ENCODE measurements at places on chromosomes 2 and 18.

DNA sequence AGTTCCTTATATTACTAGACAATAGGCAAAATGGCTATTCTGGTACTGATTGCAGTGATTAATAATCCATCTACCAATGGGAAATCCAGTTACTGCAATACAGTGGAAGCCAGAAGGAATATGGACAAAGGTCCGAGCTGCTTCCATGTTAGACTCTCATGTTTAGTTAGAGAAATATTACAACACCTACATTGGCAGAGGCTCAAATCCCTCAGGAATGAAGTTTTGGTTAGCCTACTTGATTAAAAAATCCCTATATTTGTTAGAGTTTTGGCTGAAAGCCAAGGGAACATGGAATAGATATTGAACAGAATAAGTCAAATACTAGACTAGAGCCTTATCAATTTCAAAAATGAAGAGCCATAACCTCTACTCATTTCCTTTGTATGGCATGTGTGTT is 48.5 kb downstream of the ARL6IP6 start:
- no peak for DNase-seq

DNA sequence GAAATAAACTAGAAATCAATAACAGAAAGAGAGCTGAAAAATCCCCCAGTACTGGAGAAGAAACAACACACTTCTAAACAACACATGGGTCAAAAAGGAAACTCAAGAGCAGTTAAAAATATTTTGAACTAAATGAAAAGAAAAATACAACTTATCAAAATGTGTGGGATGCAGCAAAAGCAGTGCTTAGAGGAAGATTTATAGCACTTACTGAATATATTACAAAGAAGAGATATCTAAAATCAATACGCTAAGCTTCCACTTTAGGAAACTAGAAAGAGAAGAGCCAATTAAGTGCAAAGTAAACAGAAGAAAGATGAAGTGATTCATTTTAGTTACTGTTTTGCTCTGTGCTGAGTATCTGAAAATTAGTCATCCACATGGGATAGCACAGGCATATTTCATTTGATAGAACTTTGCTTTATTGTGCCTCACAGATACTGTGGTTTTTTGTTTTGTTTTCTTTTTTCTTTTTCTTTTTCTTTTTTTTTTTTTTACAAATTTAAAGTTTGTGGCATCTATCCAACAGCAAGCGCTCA is 17.0 kb downstream of the TGFA start:
- no peak for DNase-seq

DNA sequence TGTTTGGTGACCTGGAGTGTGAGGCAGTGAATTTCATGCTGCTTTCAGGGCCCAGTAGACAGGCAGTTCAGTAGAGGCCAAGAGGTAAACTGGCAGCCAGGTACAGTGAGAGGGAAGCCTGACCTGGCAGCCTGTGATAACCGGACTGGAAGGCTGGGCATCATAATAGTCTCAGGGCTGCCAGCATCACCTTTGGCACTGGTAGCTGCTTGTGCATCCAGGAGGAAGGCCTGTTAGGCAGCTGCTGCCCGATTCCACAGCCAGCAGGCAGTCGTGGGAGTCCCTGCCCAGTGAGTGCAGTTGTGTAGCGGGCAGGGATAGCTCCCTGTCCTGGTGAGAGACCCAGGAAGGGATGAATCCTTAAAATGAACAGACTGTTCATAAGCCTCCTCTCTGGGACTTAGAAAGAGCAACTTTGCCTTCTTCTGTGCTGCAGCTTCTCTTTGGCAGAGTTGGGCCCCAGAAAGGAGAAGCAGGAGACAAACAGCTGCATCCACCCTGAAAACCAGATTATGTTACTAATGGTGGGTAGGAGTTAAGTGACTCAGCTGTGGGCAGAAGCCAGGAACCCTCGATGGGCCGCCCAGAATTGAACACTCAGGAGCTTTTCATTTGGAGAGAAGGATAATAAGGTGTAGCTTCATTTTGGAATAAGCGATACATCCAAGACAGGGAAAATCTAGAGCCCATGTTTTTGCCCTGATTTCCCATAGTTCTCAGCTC is 8.1 kb upstream of the GPBAR1 start:
- no peak for DNase-seq

- DNase-seq, result no peak
These were observed 159.6 kb upstream of the SMAD2 start for GRCh38 chr18:48090021-48090420.

- DNase-seq, result no peak
These were observed 39.4 kb upstream of the TPO start for GRCh38 chr2:1373830-1374229.

DNA sequence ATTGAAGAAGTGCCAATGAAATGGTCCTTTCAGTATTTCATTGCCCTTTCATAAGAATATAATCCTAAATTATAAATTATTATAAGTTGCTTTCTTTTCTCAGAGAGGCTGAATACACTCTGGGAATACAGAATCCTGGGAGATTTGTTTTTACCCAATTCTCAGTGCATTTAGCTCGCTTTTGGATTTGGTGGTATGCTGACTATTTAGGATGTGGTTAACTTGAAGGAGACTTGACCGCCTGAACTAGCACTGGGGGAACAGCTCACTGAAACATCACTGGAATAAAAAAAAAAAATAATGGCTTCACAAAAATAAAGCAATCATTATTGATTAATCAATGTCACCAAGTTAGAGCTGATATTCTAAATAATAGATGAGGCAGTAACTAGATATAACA is 10.2 kb downstream of the TNFAIP6 start:
- no peak for DNase-seq

DNA sequence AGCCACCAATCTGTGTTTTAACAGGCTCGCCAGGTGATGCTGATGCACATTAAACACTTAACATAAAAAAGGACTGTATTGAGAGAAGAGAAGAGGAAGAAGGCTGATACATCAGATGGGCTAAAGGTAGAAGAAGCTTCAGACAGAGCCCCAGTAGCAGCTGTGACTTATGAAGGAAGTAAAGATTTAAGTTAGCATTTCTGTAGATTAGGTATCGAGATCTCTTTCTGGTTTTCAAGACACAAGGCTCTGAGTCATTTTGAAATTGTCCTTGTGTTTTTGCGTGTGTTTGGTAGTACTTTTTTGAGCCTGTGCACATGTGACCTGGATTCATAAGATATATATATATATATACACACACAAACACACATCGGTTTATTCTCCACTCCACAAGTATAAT is 40.6 kb upstream of the GCFC2 start:
- no peak for DNase-seq

DNA sequence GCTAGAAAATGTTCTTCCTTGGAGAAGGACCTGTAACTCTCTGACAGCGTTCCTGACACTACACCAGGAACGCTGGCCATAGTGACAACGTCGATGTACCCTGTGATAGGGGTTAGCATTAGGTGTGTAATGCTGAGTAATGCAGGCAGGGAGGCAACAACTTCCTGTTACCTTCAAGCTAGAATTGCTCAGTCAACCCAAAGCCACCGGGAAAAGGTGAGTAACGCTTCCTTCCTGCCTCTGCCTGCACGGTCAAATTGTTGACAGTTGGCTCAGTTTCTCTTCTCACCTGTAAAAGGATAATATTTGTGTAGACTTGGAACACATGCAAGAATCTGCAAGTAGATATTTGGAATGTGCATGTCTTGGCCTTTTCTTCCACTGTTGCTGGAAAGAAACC is 12.7 kb downstream of the FAM110C start:
- DNase-seq, result peak; percentile 26

DNA sequence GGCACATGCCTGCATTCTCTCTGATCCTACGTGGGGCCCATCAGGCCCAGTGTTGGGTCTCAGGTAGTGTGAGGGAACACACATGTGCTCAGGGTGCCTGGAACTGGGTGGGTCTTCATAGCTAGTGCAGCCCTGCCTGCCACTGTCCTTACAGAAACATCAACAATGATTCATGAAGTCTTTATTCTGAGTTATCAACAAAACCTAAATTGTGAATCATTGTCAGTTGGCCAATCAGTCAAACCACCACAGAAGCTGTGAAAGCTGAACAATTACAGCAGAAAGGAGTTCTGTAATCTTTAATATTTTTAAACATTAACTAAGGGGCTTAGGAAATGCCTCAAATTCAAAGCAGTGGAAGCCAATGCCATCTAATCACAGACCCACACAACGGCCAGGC is 82.8 kb upstream of the ZNF521 start:
- DNase-seq, result peak; percentile 31

DNA sequence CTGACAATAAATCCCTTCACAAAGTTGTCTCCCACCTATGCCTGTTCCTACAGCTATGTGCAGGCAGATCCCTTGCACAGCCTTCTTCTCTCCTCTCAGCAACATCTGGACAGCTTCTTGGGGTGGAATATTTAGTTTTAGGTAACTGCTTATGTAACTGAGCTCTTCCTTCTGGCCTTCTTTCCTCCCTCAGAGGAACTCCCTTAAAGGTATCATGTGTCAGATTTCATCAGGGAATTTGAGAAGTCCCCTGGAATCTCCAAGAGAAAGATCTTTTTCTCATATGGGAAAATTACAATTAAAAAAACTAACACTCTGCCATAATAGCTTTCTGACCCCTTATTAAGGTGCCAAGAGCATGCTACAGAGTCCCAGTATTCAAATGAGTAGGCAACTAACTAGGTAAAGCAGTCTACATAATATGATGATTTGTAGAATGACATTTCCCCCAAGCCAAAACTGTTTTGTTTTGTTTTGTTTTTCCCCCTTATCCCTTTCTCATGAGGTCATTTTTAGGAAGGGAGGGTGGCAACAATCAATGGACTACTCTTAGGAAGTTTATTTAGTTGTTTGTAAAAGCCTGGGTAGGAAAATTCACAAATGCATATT is 2.4 kb downstream of the TMEM200C start:
- DNase-seq, result no peak

DNA sequence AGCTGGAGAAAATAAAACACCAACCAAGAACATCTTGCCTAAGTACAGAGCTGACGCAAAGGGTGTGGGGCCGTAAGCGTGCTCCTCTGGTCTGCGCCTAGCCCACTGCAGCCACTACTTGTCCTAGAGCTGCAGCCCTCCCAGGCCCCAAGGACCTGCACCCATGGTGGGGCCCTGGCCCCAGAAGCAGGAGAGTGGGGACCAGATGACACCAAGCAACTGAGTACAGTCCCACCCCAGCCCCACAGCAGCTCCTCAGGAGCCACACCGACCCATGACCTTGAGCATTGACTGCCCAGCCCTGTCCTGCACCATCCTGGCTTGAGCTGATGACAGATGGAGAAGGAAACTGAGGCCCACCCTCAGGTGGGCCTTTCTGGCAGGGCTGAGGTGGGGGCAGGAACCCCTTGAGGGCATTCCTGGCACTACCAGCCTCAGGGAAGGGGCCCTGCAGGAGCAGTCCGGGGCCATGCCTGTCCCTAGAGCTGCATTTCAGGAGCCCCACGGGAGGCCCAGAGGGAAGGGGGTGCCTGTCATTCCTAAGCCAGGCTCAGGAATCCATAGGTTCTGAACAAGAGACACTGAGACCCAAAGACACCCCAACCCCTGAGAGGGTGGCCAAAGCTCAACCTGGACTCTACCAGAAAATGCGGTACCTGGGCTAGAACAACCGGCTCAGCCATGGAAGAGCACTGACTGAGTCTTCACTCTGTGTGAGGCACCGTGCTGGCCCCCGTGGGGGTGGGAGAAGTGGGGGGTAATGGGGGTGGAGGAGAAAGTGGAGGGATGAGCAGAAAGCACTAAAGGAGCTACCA is 4.9 kb downstream of the KIF1A start:
- DNase-seq, result no peak

GRCh38 chr2:85853499-85854165 is 35.2 kb downstream of the ST3GAL5 start:
- DNase-seq, result no peak

DNA sequence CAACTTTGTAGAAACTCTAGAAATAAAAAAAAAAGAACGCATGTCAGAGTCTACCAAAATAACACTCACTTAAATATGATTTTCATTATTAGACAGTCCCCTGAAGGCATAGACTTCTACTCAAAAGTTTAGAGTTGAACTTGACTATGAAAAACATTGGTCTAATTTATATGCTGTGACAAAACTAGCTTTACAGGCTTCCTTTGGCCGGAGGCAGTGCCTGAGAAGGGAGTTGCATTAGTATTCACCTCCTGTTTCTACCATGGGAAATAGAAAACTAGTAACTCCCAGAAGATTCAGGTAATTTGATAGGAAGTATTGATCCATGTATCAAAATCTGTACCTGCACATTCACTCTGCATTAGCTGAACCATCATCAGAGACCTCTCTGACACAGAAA is 163.4 kb upstream of the NOSTRIN start:
- DNase-seq, result no peak

- DNase-seq, result no peak
These were observed 23.4 kb downstream of the RAMP1 start for GRCh38 chr2:237882510-237883481.

- peak; percentile 38 for DNase-seq
These were observed 35.1 kb downstream of the EVA1A start for GRCh38 chr2:75525434-75526310.

GRCh38 chr2:105917226-105917625 is 172.5 kb downstream of the NCK2 start:
- DNase-seq, result no peak

DNA sequence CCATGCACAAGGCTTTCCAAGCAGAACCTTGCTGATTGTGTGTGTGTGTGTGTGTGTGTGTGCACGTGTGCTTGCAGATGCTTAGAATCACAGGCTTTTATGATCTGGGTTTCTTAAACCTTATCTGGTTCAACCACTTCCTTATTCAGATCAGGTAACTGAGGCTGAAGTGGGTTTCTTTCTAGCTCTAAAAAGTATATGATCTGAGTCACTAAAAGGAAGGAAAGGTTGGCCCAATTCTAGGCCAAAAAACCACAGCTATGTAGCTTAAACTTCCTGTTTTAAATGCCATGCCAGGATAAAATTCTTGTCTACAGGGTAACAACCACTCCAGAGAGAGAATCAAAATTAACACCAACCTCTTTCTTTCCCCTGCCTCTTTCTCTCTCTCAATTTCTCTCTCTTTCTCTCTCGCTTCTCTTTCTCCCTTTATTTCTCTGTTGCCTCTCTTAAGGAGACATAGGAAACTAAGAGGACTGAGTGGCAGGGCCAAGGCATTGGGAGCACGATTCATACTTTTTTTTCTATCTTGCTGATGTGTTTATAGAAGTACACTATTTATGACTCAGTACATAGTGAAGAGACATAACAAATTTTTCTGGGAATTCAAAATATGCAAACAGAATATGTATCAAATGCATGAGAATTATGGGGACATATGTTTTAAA is 140.3 kb downstream of the TRIB2 start:
- DNase-seq, result peak; percentile 34

DNA sequence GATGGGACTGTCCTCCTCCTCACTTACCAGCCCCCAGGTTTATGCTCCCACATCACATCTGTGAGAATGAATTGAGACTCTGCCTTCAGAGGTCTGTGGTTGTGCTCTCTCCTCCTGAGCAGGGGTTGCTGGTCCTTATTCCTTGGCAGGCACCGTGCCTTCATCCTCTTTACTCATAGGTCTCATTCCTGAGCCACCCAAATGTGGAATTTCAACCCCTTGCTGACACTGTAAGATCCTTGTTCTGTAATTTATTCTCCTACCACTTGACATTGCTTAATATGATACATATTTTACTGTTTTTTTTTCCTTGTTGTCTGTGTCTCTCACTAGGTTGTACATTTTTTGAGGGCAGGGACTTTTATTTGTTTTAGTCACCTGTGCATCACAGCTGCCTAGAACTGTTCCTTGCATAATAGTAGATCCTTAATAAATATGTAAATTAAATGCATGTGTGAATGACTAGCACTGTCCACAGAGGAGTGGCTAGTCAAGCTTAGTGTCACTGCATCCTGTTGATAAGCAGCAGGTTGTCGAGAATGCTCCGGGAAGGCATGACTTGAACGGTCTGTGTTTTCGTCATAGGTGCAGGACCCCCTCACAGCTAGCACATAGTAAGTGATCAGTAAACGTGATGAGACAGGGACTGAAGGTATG is 180.6 kb downstream of the ZNF407 start:
- no peak for DNase-seq

Data from kidney epithelial cell (primary cell).